Epithelial cell of esophagus (primary cell): ENCODE measurements at places on chromosomes 4 and X.

- DNase-seq, result no peak
These were observed 11.5 kb downstream of the HNRNPH2 start for GRCh38 chrX:101419489-101419888.

DNA sequence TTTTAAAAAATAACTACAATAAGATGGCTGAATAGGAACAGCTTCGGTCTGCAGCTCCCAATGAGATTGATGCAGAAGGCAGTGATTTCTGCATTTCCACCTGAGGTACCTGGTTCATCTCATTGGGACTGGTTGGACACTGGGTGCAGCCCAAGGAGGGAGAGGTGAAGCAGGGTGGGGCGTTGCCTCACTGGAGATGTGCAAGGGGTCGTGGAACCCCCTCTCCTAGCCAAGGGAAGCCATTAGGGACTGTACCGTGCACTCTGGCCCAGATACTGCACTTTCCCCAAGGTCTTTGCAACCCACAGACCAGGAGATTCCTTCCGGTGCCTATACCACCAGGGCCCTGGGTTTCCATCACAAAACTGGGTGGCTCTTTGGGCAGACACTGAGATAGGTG lies 640.1 kb downstream of the IQCM start:
- DNase-seq, result no peak

- no peak for DNase-seq
These were observed 219.9 kb downstream of the SHOX start for GRCh38 chrX:850471-850916.

GRCh38 chr4:53552711-53553110 lies 38.6 kb downstream of the LNX1 start:
- no peak for DNase-seq

DNA sequence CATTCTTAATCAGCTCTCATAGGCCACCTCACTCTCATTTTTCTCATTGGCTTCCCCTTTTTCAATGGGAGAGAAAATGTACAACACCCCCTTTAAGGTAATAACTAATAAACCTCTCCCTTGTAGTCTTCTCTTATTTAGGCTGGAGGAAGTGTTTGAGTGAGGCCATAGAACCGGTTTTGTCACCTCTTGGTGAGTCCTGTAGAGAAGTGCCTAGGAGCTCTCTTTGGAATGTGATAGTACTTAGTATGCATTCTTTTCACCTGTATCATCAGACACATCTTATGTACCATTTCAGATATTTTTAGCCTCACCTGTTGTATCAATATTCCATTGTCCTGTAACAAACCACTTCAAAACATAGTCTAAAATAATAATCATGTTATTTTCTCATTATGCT lies 3.5 kb upstream of the TAB3 start:
- peak; percentile 88 for DNase-seq

- DNase-seq, result peak; percentile 40
These were observed 60.0 kb downstream of the SYNPO2 start for GRCh38 chr4:118948545-118949144.

GRCh38 chr4:47198791-47199190 lies 167.4 kb downstream of the GABRB1 start:
- DNase-seq, result no peak
